ENCODE measurements at places on chromosomes 5 and 9.

- no peak for DNase-seq
Observed at GRCh38 chr5:87183896-87184295, 83.8 kb upstream of the RASA1 start.

GRCh38 chr5:110045158-110045557, 355.4 kb downstream of the MAN2A1 start:
- no peak for DNase-seq

DNA sequence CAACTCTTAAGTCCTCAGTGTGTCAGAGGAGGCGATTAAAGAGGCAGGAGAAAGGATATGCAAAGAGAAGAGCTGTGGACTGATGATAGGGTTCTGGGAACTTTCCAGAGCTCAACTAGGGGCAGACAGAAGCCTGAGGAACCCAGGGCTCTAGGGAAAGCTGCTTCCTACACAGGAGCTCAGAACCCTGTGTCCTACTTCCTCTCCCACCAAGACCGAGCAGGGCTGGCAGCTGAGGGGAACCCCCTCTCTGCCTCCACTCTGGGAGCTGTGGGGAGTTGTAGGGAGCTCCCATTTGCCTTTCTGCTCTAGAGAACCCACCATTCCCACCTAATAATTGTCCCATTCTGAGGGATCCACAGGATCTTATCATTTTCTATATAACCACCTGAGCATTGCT, 674.3 kb downstream of the ACTL7B start:
- DNase-seq = no peak

DNA sequence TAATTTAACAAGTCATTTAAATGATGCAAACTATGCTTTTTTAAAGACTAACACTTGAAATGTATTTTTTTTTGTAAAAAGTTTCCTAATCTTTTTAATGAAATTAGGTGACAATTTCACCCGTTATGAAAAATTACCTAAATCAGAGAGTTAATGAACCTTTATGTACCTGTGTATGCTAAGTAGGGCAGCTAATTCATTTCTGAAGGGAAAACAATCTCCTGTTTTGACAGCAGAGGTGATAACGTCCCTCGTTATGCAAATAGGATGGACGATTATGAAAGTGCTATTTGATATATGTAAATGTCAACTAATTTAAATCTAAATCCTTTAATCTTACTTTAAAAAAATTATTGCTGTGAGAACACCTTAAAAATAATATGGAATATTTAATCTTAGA, 58.8 kb downstream of the MEF2C start:
- DNase-seq = no peak

GRCh38 chr9:75797085-75797580, 93.3 kb upstream of the PCSK5 start:
- DNase-seq = no peak
